Stimulated activated CD8-positive, alpha-beta memory T cell treated with anti-CD3 and anti-CD28 coated beads, Interleukin-4, amount 100 ng/mL, for 1 hour (primary cell): ENCODE measurements at places on chromosomes 16 and 17.

DNA sequence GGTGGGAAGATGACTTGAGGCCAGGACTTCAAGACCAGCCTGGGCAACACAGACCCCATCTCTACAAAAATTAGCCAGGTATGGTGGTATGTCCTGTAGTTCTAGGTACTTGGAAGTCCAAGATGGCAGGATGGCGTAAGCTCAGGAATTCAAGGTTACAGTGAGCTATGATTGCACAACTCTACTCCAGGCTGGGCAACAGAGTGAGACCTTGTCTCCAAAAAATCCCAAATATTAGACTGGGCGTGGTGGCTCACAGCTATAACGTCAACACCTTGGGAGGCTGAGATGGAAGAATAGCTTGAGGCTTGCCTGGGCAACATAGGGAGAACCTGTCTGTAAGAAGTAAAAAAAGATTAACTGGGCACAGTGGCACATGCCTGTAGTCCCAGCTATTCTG lies 30.8 kb downstream of the SUZ12 start:
- no peak for DNase-seq

DNA sequence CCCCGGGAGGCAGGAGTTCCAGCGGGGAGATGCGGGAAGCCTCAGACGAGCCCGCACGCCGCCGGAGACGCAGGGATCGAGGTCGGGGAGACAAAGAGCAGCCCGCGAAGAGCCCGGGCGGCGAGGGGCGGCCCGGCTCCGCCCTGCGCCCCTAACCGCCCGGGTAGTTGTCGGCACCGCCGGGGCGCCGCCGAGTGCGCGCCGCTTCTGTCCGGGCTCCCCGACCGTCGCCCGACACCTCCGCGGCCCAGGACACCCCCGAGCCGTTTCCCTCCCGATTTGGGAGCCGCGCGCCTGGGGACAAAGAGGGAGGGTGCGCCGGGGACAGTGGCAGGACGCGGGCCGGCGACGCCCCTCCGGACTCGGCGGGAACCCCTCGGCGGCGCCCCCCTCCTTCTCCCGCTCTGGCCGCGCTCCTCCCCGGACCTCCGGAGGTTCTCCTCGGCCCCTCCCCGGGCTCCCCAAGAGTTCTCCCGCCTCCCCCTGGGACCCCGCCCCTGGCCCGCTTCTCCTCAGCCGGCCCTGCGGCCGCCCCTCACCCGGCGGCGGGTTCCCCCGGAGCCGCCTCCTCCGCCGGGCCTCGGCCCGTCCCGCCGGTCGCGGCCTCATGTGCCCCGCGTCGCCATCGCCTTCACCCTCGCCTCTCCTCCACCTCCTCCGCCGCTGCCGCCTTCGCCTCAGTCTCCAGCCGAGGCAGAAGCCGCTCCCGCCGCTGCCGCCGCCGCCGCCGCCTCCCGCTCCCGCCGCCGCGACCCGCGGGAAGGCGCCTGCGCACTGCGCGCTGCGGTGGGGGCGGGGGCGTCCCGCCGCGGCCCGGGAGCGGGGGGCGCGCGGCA lies at the start of gene GJC1:
GJC1 (minus strand) TSS at position 765 of the 836 bp plus-strand sequence. CDS start 24,470 bp downstream, outside the sequence.
- DNase-seq: no peak

- no peak for DNase-seq
Measured at GRCh38 chr17:67482764-67483163, 105.7 kb downstream of the PITPNC1 start.

- DNase-seq: peak; percentile 38
Measured at GRCh38 chr16:85086347-85087291, 25.7 kb downstream of the CIBAR2 start.

GRCh38 chr16:23194497-23195221 lies 12.1 kb downstream of the SCNN1G start:
- DNase-seq: no peak

DNA sequence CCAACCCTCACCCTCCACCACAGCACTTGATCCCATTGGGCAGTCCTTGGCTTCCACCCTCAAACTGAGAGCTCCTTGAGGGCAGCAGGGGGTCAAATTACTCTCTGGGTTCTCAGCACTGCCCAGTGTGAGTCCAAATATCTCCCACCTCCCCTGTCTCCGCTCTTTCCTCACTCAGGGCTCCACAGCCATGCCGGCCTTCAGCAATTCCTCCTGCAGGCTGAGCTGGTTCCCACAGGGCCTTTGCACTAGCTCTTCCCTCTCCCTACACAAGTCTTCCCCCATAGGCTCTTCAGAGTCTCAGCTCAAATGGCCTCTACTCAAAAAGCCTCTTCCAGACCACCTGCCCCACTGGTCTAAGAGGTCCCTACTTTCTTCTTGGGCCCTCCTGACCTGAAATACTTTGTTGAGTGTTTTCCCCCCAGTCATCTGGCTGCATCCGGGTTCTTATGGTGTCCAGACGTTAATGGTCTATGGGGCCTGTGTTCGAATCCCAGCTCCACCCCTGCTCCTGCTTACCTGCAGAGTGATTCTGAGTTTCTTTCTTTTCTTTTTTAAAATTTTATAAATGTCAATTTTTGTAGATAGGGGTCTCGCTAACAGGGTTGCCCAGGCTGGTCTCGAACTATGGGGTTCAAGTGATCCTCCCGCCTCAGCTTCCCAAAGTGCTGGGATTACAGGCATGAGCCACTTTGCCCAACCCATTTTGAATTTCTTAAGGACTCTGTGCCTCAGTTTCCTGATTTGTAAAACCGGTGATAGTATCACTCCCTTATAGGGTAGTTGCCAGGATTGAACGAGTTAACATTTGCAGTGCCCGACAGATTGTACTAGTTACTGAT lies 973 bp upstream of the IL4R start:
- no peak for DNase-seq

- no peak for DNase-seq
Measured at GRCh38 chr17:41464682-41465081, 2.5 kb downstream of the KRT32 start.

DNA sequence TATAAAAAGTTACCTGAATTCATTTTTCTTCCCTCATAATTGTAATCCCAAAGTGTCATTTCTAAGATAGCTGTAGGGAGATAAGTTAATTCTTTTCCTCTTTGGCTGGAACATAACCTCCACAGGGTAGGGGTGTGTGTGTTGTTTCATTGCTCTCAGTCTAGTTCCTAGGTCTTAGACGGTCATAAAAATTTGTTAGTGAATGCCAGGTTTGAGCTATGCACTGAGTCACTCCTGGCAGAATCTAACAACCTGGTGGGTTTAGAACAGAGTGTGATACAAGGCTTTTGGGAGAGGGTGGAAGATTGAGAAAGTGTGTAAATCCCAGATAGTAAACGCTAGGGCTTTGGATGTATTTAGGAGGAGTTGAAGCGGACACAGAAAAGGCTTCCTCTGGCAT lies 894 bp upstream of the PHKG2 start:
- no peak for DNase-seq

DNA sequence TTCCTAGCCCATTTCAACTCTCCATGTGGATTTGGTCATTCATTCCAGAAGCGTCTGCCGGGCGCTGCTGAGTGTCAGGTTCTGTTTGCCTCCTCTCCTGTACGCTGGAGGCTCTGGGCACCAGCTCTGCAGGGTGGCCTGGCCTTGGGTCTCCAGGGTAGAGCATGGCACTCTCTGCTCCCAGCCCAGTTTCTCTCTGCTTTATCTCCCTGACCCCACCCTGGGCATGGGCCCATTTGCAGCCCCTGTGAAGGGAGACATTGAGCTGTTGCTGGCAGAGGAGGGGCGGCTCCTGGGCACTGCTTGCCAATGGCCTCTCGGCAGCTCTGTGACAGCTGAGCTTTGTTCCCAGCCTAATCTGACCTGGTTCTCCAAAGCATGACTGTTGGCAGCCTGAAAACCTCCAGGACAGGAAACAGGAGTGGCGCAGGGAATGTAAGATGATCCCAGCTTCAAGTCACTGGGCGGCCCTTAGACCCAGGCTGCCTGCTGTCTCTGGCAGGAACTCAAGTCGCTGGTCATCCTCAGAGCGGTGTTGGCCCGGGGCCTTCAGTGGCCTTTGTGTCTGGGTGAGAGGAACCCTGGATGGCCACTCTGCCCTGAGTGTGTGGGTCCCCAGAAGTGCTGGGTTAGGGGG lies 146.8 kb downstream of the SEC14L1 start:
- no peak for DNase-seq

- DNase-seq: no peak
Measured at GRCh38 chr17:45408611-45409421, 23.9 kb downstream of the ARHGAP27 start.

DNA sequence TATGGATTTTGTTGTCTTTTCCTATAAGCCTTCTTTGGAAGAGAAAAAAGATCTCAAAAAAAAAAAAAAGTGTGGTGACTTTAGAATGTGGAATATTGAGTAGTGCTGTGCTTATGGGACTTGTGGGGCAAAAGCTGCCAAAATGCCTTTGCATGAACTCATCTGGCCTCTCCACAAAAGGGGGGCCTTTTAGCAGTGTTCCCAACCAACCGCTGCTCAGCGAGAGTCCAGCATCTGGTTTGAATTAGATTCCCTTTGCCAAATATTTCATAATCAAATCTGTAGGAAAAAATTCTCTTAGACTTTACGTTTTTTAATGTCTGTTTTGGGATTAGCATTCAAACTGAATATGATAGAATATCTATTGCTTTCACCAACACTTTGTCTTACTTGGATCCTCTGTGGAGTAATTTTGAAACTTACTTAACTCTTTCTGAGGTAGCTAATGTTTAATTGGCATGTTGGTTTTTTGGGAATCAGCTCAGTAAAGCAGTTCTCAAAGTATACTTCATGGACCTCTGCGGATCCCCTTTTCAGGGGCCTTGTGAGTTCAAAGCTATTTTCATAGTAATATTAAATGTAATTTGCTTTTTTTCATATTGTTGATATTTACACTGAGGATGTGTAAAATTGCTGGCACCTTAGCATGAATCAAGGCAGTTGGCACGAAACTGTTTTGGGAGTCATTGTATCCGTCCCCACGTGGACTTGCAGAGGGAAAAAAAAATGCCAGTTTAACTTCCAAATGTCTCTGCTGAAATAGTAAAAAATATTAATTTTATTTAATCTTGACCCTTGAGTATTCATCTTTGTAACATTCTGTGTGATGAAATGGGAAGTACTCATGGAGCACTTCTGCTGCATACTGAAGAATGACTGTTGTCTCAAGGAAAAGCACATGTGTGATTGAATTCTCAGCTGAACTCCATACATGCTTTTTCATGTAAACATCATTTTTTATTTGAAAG lies 34.7 kb upstream of the VPS4A start:
- no peak for DNase-seq

- no peak for DNase-seq
Measured at GRCh38 chr17:34133350-34133749, 121.7 kb upstream of the CCL2 start.

DNA sequence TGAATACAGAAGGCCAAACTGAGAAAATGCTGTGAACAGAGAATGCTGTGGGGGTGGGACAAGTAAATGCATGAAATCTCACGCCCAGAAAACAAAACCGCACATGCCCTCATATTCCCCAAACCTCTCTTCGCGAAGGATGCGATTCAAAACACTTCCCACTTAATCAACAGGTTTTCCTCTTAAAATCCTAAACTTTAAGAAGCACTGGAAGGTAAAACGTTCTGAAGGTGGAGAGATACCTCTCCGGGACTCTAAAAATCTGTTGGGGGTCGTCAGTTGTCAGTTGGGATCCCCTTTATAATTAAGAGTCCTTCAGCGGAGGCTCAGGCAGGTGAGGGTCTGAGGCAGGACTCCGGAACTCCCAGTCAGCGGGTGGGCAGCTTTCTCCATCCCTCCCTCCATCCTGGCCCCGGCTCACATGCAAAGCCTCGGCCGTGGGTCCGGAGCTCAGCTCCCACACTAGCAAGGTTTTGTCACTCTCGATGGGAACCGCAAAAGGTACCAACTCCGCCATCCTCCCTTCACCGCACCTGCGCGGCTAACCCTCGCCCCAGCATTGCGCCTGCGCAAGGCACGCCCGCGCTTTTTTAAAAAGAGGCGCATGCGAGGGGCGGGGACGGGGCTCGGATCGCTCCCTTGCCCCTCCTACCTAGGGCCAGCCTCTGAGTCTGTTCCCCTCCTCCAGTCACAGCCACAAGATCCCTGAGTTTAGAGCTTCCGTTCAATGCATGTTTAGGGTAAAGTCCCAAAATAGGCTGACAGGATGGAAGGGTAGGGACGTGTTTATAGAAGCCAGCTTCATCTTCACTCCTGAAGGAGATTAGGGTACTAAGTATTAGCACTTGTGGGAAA lies at the start of gene RDM1:
RDM1 (minus strand) TSS at position 563 of the 855 bp plus-strand sequence; CDS start at position 517, 46 bp downstream.
- DNase-seq: peak; percentile 52

GRCh38 chr16:9772526-9773225 lies 409.6 kb downstream of the GRIN2A start:
- no peak for DNase-seq

DNA sequence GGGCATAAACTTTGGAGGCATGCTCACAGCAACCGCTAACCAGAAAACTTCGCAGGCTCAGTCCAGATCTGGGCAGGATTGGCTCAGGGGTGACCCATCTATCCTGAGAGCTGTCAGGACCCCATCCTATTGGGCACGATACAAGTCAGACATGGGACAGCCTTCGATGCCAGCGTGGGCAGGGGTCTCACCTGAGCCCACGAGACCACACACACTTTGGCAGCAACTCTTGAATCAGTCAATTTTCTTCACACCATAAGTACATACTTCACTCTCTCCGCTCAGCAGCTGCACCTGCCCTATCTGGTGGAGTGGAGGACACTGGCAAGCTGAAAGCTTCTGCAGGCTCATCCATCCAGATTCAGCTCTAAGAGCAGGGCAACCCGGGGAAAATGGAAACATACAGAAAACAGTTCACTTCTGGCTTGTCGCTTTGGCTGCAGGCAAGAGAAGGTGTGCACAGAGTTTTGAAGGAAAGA lies 48.3 kb downstream of the ZFHX3 start:
- no peak for DNase-seq

DNA sequence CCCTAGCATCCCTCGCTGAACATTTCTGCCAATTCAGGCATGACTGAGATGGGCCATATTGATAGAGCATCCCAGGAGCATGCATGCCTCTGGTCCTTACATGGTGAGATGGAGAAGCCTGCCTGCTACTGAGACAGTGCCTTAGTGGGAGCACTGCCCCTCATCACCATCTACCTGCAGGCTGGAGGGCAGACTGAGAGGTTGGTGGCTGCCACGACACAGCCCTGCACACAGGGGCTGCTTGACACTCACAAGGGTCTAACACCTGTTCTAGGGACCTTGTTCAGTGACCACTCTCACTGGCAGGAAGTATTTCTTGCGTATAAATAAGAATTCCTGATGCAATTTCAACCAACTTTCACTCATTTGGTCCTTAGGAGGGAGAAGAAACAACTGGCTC lies 34.0 kb downstream of the WIPI1 start:
- DNase-seq: no peak

GRCh38 chr17:76528528-76529223 lies 8.8 kb downstream of the CYGB start:
- no peak for DNase-seq

- DNase-seq: no peak
Measured at GRCh38 chr16:25978218-25978617, 286.5 kb downstream of the HS3ST4 start.

DNA sequence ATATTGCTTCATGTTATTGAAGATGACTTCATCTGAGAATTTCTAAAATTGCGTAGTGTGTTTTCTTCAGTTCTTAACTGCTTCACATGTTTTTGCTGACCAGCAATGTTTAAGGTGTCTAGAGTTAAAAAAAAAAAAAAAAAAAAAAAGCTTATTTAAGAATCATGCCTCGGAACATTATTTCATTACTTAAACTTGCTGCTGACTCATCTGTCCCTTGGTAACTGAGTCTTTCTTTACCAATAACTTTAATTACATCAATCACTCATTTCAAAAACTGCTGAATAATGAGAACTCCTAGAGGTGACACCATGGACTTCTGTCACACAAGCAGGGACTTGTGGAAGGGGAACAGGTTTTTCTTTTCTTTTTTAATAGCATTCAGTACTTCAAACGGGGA lies 16.2 kb downstream of the IRX5 start:
- no peak for DNase-seq

GRCh38 chr17:42346481-42346880 lies 41.8 kb downstream of the STAT3 start:
- no peak for DNase-seq

GRCh38 chr17:7835814-7836595 lies 2.0 kb downstream of the KDM6B start:
- no peak for DNase-seq
